ENCODE measurements at places on chromosomes 12 and 14.

- DNase-seq, result no peak
Observed at GRCh38 chr14:54251356-54251755, 145.5 kb upstream of the CDKN3 start.

GRCh38 chr14:64698903-64699302, 5.3 kb upstream of the PLEKHG3 start:
- no peak for DNase-seq

GRCh38 chr14:21091821-21092272, 6.6 kb downstream of the ZNF219 start:
- DNase-seq, result no peak

GRCh38 chr12:49330032-49330619, 6.9 kb downstream of the C1QL4 start:
- no peak for DNase-seq

DNA sequence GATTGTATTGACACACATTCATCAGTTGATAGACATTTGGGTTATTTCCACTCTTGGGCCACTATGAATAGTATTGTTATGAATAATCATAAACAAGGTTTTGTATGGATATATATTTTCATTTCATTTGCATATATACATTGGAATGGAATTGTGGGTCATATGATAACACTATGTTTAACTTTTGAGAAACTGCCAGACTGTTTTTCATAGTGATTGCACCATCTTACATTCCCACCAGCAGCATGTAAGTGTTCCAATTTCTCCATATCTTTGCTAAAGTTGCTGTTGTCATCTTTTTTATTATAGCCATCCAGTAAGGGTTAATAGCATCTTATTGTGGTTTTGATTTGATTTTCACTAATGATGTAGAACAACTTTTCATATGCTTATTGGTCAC, 198.5 kb upstream of the PPFIA2 start:
- no peak for DNase-seq

All from stimulated activated CD4-positive, alpha-beta T cell treated with anti-CD3 and anti-CD28 coated beads, Interleukin-1b, Interleukin-23, amount 100 ng/mL, for 48 hours (primary cell).